ENCODE measurements at places on chromosomes 2 and 18.

DNA sequence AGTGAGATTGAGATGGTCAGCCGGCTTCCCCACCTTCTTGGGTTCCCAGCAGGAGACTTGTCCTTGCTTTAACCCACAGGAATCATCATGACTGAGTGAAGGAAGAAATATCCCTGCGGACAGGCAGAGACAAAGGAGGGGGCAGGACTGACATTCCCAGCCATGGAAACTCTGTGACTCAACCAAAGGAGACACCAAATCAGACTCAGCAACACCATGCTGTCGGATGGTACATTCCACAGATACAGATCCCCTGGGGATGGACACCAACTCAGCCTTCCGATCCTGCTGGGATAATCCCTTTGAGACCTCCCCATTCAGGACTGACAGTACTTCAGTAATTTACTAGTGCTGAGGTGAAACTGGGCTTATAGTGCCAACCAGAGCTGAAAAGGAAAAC is 518.3 kb downstream of the XIRP2 start:
- no peak for DNase-seq

DNA sequence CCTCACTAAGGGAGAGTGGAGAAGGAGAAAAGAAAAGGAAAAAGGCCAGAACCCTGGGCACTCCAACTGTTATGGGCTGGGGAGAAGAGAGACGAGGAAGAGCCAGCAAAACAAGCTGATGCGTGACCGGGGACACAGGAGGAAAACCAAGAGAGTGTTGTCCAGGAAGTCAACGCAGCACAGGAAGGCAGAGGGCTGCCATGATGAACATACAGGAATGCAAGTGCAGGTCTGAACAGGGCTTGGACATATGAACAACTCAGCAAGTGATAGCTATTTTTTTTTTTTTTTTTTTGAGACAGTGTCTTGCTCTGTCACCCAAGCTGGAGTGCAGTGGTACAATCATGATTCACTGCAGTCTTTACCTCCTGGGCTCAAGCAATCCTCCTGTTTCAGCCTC is 28.4 kb downstream of the SIX3 start:
- no peak for DNase-seq

DNA sequence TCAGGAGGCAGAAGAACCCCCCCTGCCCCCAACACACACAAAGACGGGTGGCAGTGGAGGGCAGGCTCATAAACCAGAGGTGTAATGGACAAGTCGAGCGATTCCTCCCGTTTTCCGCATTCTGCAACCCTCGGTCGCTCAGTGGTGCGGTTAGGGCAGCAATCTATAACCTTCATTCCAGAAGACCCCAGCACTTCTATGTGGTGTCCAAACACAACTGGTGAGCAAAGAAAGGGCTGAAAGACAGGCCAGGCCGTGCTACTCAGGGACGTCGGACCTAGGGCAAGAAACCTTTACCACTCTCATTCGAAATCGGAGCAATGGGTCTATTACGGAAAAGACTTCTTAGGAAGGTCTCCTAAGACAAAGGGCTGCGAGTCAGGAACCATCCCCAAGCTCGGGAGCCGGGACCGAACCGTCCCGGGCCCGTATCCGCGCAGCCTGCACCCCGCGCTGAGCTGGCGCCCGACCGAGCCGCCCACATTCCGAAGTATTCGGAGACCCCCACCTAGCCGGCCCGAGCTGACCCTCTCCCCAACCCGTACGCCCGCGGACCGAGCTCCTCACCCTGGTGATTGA is 568 bp downstream of the ARL5A start:
- peak; percentile 44 for DNase-seq

DNA sequence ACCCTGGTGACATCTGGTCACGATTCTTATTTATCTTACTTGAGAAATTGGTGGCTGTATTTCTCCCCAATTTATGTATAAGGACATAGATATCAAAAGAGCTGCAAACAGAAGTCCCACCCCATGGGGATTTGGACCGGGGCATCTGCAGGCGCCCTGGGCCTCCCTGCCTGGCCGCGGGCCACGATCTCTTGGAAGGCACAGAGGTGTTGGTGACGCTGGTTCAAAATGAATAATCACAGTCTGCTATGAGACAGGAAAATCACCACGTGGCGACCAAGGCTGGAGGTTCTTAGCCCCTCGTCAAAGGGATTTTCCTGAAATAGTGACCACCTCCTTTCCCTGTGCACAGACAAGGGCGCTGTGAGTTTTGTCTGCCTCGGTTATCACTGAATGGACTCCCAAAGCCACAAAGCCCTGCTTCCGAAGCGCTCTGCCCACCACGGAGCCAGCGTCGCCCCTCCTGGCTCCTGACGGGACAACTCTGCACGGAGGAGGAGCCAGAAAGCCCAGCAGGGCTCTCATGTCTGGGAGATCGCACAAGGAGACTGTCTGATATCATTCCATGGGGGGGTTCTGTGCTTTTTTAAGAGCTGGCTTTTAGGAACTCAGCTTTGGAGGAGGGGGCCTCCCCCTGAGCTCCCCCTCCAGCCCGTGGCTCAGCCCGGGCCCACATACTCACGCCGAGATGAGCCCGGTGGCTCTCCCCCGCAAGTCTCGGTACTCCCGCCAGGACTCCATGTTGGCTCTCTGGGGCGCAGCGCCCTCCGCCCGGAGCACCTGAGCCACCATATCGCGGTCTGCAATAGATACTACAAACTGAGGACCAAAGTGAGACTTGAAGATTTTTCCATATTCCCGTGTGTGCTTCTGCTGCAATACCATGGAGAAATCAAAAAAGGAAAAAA is 14.6 kb downstream of the CYP27C1 start:
- no peak for DNase-seq

- DNase-seq = no peak
Measured at GRCh38 chr2:236947896-236948295, 137.8 kb upstream of the COPS8 start.

- DNase-seq = no peak
Measured at GRCh38 chr2:237258116-237258515, 155.8 kb downstream of the COL6A3 start.

DNA sequence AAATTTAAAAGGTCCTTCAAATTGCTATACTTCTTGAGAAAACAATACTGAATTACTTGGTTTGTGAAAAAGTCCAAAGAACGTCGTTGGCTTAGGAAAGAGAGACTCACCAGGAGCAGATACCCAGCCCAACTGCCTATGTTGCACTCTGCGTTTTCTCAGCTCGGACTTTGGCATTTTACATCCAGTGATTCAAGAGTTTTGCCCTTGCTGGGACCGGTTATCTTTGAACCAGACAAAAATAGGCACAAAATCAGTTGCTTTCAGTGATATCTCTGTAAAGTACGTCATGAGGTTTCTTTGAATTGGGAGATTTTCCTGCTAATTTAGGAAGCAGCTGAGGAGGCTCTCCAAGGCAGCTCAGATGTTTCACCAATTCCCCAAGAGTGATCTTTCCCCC is 29.3 kb downstream of the FHOD3 start:
- no peak for DNase-seq

DNA sequence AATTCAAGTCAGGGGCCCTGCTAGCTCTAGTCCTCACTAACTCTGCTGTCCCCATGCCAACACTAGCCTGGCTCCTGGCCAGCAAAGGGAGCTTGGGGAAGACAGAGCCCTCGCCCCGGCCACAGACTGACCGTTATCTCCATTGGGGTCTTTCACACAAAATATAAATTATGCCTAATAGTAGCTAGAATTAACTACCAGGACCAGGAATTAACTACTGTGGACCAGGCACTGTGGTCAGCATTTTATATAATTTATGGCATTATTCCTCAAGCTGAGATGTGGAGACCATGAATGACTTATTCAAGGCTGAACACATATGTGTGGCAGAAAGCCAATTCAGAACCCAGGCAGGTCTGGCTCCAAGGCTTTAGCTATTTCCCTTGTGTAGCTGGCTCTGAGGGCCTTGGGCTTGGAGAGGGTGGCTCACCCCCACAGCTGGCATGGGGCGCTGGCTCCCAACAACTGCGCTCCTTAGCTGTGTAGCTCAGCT is 49.2 kb downstream of the CELF4 start:
- no peak for DNase-seq

GRCh38 chr2:238657132-238658053 is 190.5 kb upstream of the TWIST2 start:
- DNase-seq = no peak

GRCh38 chr18:69883781-69884180 is 63.9 kb downstream of the CD226 start:
- no peak for DNase-seq

GRCh38 chr2:195498176-195498575 is 158.8 kb upstream of the SLC39A10 start:
- DNase-seq = peak; percentile 23

DNA sequence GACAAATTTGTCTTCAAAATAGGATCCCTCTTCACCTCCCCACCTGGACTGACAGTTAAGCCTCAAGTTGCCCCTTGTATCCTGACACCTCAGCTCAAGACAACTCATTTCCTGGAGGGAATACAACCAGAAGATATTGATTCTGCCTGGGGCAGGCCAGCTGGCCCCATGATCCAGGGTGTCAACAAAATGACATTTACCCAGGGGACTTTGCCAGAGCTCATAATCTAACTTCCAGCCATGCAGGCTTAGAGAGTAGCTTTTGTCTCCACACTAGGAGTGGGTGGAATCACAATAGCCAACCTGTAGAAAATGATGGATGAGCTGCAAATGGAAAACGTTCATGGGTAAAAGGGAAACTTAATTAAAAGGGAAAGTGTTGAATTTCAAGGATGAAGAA is 220.1 kb upstream of the DPP10 start:
- no peak for DNase-seq

DNA sequence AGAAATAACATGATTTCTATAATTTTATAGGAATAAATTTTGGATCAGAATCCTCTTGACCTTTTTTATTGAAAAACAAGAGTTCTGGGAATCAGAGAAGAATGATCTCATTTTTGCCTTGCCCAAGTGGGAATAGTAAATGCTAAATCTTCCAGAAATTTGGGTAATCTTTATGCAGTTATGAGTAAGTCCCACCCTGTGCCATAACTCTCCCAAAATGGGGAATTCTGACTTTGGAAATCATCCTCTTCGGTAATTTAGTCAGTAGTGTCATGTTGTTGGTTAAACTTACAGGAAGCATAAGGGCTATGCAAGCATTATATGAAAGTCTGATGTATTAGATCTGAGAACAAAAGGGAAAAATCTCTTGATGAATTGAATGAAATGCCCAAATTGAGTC is 20.6 kb upstream of the ARHGAP28 start:
- no peak for DNase-seq

DNA sequence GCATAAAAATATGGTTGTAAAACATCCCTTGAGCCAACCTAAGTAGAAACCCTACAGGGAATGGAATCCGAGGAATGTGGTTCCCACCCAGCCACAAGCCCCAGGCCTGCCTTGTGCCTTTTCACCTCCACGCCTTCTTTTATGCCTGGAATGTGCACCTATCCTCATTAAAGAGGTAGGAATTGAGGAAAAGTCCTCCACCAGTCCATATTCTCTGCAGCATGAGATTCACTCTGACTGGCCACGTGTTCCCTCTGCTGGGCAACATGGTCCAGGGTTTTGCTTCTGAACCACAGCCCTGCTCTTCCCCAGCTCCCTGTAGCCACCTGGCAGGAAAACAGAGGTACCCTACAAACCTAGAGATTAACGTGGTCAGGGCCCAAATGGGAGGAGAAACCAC is 787.9 kb upstream of the RAB6C start:
- DNase-seq = no peak

DNA sequence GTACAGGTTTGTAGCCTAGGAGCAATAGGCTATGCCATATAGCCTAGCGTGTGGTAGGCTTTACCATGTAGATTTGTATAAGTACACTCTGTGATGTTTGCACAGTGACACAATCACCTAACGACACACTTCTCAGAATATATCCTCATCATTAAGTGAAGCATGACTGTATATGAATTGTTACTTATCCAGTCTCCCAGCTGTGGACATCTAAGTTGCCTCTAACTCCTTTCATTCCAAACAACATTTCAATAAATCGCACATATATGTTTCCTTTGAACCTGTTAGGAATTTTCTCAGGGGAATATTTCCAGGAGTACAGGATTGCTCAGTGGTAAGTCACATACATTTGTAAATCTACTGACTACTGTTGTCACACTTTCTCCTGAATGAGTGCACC is 90.0 kb downstream of the ARHGAP15 start:
- no peak for DNase-seq

- peak; percentile 27 for DNase-seq
Measured at GRCh38 chr2:160970052-160970965, 189.9 kb upstream of the TANK start.

- DNase-seq = no peak
Measured at GRCh38 chr2:197121756-197122385, 188.7 kb downstream of the ANKRD44 start.

DNA sequence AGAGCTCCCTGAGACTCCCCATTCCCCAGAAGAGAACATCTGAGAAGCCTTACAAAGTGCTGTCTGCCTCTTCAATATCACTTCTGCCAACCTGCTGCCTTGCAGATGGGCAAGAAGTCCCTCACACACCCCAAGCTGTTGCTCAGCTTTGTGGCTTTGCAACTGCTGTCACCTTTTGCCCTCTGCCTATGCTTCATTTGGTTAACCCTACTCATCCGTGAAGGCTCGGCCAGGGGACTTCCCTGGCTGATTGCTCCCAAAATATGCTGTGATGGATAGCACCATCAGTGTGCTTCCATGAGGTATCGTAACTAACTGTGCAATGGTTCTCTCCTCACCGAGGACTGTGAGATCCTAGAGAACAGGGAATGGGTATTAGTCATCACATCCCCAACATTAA is 88.9 kb upstream of the CYP1B1 start:
- DNase-seq = no peak

DNA sequence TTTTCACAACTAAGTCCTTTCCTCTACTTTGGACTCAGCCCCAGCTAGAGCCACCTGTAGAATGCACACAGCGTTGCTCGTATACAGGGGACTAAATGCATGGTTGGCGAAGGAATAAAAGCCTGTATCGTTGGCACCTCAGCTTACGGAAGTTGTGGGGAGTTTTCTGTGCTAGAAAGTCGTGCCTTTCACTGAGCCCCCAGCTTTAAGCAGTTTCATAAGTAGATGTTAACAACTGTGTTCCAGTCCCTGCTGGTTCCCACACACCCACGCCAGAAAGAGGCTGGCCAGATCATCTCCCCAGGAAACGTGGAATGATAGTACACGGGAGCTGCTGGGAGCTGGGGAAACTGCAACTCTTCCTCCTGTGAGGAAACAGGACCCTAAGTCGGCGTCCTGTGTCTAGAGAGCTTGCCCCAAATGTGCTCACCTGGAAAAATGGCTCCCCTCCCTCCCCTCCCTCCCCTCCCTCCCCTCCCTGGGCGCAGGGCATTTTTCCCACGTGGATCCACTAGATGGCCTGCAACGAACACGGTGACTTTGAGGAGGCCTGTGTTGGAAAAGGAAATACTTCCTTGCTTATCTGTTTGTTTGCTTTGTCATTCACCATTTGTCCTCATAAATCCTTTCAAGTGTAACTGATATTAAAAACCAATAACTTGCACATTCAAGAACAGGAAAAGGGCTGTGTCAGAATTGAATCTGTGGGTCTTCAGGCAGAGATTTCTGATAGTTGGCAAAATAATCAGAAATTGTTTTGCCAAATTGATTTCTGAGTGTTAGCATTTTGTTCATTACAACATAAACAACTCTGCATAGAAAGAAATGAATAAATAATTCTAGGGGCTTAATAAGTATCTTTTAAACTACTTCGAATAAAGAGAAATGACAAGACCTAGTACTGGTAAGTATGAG is 43.9 kb upstream of the RFX8 start:
- DNase-seq = no peak

- DNase-seq = no peak
Measured at GRCh38 chr18:68969027-68969426, 171.1 kb downstream of the CCDC102B start.

- no peak for DNase-seq
Measured at GRCh38 chr2:23230885-23231284, 154.1 kb upstream of the KLHL29 start.

GRCh38 chr18:58977801-58978200 is 113.1 kb downstream of the ZNF532 start:
- DNase-seq = no peak

GRCh38 chr2:23323917-23324680 is 60.9 kb upstream of the KLHL29 start:
- DNase-seq = no peak
